SIG-M5 (cell line): ENCODE measurements at places on chromosomes 1 and 21.

DNA sequence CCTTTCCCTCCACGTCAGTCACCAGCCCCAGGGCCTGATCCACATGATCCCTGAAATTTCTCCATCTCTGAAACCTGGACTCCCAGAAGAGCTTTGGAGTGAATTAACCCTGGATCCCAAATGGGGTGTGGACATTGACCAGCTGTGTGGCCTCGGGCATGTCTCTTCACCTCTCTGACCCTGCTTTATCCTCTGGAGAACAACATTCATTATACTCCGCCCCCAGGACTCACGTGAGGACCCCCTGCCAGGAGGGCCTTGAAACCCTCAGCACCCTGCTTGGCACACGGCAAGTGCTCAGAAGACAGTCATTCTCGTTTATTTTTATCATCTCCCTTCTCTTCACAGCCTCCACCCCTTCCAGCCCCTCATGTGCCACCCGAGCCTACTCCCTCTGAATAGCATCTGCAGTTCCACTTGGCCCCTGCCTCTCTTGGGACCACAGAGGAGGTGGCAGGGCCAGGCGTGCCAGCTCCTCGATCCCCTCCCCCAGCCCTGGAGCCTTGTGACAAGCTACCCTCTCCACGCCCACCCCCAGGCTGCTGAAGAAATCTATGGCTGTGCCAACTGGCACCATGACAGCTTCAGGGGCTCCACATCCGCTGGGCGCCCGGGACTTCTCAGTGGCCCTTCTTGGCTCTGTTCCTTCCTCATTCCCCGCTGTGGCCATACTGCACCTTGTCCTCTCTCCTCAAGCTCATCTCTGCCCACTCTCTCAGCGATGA lies 18.0 kb downstream of the ADGRB2 start:
- no peak for DNase-seq

GRCh38 chr21:38343691-38344090 lies 86.9 kb downstream of the KCNJ15 start:
- no peak for DNase-seq

DNA sequence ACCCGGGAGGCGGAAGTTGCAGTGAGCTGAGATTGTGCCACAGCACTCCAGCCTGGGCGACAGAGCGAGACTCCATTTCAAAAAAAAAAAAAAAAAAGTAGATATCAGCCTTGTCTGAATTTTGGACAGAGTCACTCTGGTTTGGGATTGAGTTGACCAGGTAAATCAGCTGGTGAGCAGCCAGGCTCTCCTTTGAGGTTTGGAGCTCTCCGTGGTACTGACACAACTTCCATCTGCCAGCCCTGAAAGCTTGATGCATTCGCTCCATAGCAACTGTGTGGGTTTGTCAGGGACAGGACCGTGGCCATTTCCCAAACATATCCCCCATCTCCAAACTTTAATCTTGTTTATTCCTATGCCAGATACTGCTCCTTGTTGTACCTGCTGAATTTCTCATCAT lies 155.2 kb downstream of the DMRTA2 start:
- no peak for DNase-seq

DNA sequence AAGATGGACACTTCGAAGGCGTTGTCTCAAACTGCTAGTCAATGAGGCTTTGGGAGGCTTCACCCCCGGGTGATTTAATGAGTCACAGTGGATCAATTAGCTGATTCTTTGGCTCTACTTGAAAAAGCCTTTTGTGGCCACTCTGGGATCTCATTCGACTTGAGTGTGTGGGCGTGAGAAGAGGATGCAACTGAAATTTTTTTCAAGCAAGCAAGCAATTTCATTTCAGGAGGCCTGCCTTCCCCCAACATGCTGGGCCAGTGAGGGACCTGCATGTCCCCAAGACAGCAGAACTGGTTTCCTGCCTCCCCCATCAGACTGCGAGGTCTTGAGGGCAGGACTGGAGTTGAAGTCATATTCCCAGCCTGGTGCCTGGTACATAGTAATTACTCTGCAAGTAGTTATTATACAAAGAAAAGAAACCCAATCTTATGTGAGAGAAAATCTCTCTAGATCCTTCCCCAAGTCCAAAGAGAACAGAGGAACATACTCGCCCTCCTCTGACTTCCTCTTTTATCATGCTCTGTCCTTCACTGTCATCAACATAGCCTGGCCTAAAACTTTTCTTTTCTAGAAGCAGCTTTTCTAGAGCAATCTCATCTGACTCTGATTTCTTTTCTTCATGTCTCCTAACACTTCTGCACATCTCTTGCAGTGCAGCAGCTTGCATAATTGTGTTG lies 22.7 kb downstream of the SYT6 start:
- DNase-seq: no peak

GRCh38 chr21:29638138-29638537 lies 301.7 kb downstream of the GRIK1 start:
- no peak for DNase-seq

DNA sequence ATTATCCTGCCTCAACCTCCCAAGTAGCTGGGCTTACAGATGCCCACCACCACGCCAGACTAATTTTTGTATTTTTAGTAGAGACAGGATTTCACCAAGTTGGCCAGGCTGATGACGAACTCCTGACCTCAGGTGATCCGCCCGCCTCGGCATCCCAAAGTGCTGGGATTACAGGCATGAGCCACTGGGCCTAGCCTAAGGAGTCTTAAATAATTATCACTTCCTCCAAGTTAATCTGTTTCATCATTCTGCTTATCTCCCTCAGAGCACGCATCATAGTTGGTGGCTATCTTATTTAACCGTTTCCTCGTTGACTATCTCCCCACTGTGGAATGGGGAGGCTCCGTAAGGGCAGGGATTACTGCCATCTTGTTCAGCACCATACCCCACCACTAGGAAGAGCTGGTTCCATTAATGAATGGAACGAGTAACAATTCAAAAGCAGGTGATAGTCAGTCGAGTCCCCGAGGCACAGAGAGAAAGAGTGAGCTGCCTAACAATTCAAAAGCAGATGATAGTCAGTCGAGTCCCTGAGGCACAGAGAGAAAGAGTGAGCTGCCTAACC lies 52.7 kb downstream of the GLUL start:
- DNase-seq: no peak

- no peak for DNase-seq
Observed at GRCh38 chr1:179366093-179366800, 476 bp downstream of the AXDND1 start.

- DNase-seq: no peak
Observed at GRCh38 chr1:35777109-35777508, 7.3 kb upstream of the CLSPN start.

DNA sequence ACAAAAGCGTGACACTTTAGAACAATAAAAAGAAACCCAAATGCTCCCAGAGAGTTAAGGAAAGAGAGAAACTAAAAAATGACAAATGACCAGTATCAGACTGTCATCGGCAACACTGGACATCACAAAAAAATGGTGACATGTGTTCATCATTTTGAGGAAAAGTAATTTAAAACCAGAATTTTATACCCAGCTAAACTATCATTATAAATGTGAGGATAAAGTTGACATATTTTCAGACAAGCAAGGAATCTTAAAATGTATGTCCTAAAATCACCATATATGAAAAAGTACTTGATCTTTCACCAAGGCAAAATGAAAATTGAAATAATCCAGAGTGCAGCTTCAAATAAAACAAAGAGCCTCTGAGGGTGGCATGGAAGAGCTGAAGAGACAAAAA lies 1.3 kb upstream of the KRTAP10-11 start:
- no peak for DNase-seq

DNA sequence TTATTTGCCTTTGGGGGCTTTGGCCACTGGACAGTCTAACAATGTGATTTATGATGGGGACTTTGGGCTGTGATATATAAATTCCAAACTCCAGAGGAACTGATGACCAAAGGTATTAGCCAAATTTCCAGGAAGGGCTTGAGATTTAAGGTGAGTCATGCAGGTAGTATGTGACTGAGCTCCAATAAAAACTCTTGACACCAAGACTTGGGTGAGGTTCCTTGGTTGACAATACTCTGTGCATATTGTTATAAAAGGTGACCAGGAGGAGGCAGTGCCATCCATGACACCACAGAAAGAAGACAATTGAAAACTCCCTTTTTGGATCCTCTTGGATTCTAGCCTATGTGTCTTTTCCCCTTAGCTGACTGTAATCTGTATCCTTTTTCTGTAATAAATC lies 392.7 kb upstream of the LRRC7 start:
- no peak for DNase-seq

DNA sequence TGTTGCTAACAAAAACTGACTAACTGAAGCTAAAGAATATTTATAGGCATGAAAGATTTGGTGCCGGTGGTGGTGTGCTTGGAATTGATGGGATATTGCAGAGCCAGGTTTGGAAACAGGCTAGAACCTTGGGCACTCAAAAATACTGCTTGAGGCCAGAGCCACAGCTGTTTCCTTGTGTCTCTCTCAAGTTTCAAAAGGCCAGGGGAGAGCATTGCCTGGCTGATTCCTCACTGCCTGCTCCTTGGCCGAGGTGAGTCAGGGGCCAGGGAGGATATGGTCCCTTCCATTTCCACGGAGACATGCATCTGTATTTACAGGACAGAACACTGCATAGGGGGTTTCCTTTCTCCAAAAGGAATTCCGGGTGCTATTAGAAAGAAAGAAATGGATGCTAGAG lies 36.1 kb upstream of the IVNS1ABP start:
- DNase-seq: no peak

DNA sequence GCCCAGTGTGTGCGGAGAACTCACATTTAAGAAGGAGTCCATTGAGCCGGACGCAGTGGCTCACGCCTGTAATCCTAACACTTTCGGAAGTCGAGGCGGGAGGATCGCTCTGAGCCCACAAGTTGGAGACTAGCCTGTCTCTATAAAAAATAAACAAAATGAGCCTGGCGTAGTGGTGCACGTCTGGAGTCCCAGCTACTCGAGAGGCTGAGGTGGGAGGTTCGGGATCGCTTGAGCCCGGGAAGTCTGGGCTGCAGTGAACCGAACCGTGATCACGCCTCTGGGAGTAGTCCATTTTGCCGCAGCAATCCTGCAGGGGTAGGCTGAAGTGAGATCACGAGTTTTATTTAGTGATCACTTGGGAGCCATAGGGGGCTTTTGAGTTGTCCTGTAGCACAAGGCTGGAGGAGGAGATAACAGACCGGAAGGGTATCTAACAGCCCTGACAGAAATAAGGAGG lies 497 bp upstream of the FUCA1 start:
- no peak for DNase-seq

- peak; percentile 63 for DNase-seq
Observed at GRCh38 chr21:26469789-26470188, 103.3 kb downstream of the CYYR1 start.

DNA sequence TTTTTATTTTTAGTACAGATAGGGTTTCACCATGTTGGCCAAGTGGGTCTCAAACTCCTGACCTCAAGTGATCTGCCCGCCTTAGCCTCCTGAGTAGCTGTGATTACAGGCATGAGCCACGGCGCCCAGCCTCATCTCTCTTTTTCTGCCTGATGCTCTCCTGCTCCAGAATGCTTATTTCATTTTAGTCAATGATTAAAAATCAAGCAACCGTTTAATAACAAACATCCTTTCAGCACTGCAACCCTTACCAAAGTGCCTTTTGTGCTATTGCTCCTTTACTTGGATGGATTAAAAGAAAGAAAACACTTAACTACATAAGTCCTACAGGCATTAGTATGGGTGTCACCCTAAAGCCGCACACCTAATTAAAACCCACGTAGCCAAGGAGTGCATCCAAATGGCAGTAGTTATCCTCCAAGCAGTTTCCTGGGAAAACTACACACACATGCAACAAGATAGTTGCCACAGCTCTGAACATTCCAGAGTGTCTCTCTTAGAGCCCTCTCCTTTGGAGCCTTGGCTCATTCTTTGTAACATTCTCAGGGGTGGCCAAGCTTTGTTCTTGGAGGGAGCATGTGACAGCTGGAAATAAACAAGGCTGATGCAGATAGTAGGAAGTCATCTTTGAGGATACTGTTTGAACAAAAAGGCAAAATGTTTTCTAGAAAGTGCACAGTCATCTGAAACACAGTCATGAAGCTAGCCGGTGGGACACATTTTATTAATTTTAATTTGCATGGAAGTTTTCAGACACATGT lies 51.2 kb downstream of the KCNJ15 start:
- no peak for DNase-seq

- DNase-seq: no peak
Observed at GRCh38 chr1:49424782-49425181, 599.0 kb downstream of the AGBL4 start.

- DNase-seq: no peak
Observed at GRCh38 chr1:45297666-45298356, 28.9 kb upstream of the HPDL start.

- no peak for DNase-seq
Observed at GRCh38 chr21:15651172-15651571, 78.6 kb upstream of the USP25 start.

DNA sequence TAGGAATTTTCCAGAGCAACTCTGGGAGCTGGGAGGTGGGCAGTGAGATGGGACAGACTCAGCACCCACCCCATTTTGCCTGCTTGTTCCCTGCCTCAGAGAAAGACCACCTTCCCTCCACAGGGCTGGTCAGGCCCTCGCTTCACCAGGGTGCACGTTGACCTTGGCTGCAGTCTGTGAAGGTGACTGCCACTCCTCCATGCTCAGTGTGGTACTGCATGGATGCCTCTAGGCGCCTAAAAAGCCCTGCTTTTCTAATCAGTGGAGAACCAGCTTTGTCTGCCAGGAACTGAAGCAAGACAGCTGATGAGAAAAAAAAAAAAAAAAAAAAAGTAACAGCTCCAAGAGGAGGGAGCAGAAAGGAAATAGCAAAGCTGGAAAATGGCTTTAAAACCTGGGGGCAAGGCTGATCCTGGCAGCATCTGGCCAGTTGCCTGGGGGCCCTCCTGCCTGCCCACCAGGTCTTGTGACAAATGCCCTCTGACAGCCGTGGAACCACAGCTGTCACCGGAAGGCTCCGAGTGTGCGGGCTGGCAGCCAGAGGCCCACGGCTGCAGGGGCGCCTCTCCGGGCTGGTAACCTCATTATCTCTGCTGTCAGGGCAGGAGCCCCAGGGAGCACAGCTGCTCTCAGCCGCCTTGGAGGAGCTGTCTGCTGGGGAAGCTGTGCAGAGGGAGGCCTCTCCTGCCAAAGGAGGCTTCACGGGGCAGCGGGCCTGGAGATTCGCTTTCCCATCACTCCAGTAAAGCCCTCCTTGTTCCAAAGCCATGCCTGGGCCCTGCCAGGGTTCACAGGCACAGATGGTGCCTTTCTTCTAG lies 13.7 kb downstream of the KIAA1614 start:
- DNase-seq: no peak
